ENCODE measurements at places on chromosomes 2 and 18.

GRCh38 chr2:240288087-240288521, 147.4 kb upstream of the GPC1 start:
- no peak for DNase-seq
- no peaks in the 10 kb centered on the region for H3K36me3 ChIP-seq
- no peak overlapping the region for H3K27ac ChIP-seq

- no peaks in the 10 kb centered on the region for H3K36me3 ChIP-seq
- H3K4me3 ChIP-seq: no peak overlapping the region
- no peak for DNase-seq
- H3K27me3 ChIP-seq: peaks cover 1% of the 10 kb centered on the region
- no peaks in the 10 kb centered on the region for H3K4me1 ChIP-seq
- H3K27ac ChIP-seq: no peak overlapping the region
Measured at GRCh38 chr2:19818039-19818438, 83.7 kb downstream of the TTC32 start.

- H3K4me3 ChIP-seq: no peak overlapping the region
- no peak overlapping the region for H3K27ac ChIP-seq
- DNase-seq: no peak
- no peaks in the 10 kb centered on the region for H3K4me1 ChIP-seq
- no peaks in the 10 kb centered on the region for H3K36me3 ChIP-seq
Measured at GRCh38 chr2:33420726-33421125, 55.7 kb upstream of the RASGRP3 start.

GRCh38 chr18:70310560-70311320, 21.9 kb downstream of the SOCS6 start:
- H3K27me3 ChIP-seq: peaks cover 2% of the 10 kb centered on the region
- DNase-seq: no peak
- H3K27ac ChIP-seq: no peak overlapping the region

GRCh38 chr2:21452263-21452662, 328.5 kb downstream of the TDRD15 start:
- H3K4me1 ChIP-seq: no peaks in the 10 kb centered on the region
- DNase-seq: no peak
- H3K36me3 ChIP-seq: no peaks in the 10 kb centered on the region
- no peak overlapping the region for H3K27ac ChIP-seq

DNA sequence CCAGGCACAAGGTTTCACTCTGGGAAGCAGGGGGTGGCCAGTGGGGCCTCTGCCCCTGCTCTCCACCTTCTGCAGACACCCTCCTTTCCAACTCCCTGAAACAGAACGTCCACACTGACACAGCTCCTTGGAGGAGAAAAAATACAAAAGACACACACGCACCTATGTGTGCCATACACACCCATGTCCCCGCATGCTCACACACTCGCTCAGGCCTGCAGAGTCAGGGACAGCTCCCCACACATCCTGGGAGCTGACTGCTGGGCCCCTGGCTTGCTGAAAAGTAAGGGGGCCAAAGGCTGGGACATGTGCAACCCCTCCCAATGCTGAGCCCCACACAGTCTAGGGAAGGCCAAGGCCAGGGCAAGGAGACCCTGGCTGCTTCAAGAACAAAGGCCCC, 200.5 kb downstream of the TNS1 start:
- H3K4me1 ChIP-seq: peaks cover 6% of the 10 kb centered on the region
- DNase-seq: no peak
- H3K36me3 ChIP-seq: no peaks in the 10 kb centered on the region
- no peak overlapping the region for H3K4me3 ChIP-seq
- H3K27me3 ChIP-seq: no peaks in the 10 kb centered on the region

- no peak for DNase-seq
- no peak overlapping the region for H3K27ac ChIP-seq
- no peaks in the 10 kb centered on the region for H3K4me1 ChIP-seq
- H3K36me3 ChIP-seq: no peaks in the 10 kb centered on the region
Measured at GRCh38 chr2:177639262-177639914, 246.8 kb downstream of the AGPS start.

DNA sequence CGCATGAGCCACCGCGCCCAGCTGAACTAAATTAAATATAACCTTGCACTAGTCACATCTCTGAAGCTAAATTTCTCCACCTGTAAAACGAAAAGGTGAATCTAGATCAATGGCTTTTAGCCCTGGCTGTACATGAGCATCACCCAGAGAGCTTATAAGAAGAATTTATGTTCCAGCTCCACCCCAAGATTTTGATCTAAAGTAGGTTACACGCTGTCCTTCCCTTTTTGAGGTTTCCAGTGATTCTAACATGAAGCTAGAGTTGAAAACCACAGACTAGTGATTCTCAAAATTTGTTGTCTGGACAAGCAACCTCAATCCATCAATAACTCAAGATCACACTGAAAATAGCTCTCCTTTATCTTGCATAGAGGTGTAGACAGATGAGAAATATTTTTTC, 208.8 kb upstream of the CRIM1 start:
- no peak overlapping the region for H3K4me3 ChIP-seq
- H3K27ac ChIP-seq: no peak overlapping the region
- DNase-seq: no peak
- peaks cover 1% of the 10 kb centered on the region for H3K27me3 ChIP-seq
- H3K36me3 ChIP-seq: no peaks in the 10 kb centered on the region

GRCh38 chr2:47043142-47043890, 111.8 kb downstream of the STPG4 start:
- H3K27ac ChIP-seq: no peak overlapping the region
- DNase-seq: no peak
- H3K27me3 ChIP-seq: no peaks in the 10 kb centered on the region
- H3K4me1 ChIP-seq: peaks cover 13% of the 10 kb centered on the region

- H3K36me3 ChIP-seq: no peaks in the 10 kb centered on the region
- H3K4me3 ChIP-seq: no peak overlapping the region
- no peak for DNase-seq
Measured at GRCh38 chr2:147550995-147551731, 293.7 kb upstream of the ACVR2A start.

DNA sequence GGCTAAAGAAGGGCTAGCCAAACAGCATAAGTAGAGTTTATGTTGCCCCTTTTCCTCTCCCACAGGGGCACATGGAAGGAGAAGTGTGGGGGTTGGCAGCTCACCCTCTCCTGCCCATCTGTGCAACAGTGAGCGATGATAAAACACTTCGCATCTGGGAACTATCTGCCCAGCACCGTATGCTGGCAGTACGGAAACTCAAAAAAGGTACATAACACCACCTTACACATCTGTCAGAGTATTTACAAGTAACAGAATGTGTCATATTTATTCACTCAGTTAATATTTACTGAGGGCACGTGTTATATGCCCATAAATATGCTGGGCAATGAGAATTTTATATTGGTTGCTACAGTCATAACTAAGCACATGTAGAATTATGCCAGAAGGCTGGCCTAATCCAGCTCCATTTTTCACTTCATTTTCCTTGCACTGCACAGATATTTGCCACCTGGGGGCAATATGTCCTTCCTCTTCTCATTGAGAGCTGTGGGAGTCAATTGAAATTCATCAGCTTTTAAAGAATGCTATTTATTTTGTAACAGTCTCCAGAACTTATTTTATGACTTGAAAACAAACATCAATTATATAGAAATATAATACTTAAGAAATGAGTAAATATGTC, 150.6 kb downstream of the RTN4 start:
- peaks cover 25% of the 10 kb centered on the region for H3K4me1 ChIP-seq
- no peaks in the 10 kb centered on the region for H3K36me3 ChIP-seq
- DNase-seq: no peak

DNA sequence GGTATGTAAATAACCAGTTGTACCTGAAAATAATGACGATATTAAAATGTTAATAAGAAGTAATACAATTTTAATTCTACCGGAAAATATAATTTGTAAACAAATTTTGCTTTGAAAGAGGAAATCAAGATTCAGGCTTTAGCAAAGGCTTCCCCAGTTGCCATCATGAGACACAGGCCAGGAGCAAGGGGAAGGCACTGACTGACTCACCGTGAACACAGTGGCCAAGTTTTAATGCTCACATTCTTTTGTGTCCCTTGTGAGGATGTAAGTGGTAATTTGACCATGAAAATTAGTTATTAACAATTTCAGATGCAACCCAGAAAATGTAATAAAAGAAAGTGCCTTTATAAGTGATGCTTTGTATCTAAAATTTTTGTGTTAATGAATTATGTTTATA, 164.1 kb downstream of the GREB1L start:
- peaks cover 2% of the 10 kb centered on the region for H3K27me3 ChIP-seq
- no peak for DNase-seq
- no peak overlapping the region for H3K27ac ChIP-seq
- H3K4me1 ChIP-seq: no peaks in the 10 kb centered on the region
- no peak overlapping the region for H3K4me3 ChIP-seq
- H3K36me3 ChIP-seq: no peaks in the 10 kb centered on the region

GRCh38 chr2:60474301-60474700, 79.2 kb downstream of the BCL11A start:
- no peak overlapping the region for H3K4me3 ChIP-seq
- no peak overlapping the region for H3K27ac ChIP-seq
- H3K36me3 ChIP-seq: no peaks in the 10 kb centered on the region
- H3K4me1 ChIP-seq: peaks cover 2% of the 10 kb centered on the region

GRCh38 chr2:146806364-146807005, 1038.3 kb upstream of the ACVR2A start:
- no peak overlapping the region for H3K4me3 ChIP-seq
- H3K27me3 ChIP-seq: no peaks in the 10 kb centered on the region
- H3K27ac ChIP-seq: no peak overlapping the region
- no peaks in the 10 kb centered on the region for H3K4me1 ChIP-seq

GRCh38 chr2:164593959-164594358, 27.3 kb downstream of the GRB14 start:
- no peak overlapping the region for H3K27ac ChIP-seq
- H3K36me3 ChIP-seq: no peaks in the 10 kb centered on the region
- H3K4me3 ChIP-seq: no peak overlapping the region
- no peak for DNase-seq
- H3K27me3 ChIP-seq: peaks cover 2% of the 10 kb centered on the region

GRCh38 chr2:197159661-197160211, 150.8 kb downstream of the ANKRD44 start:
- peak overlapping the region; percentile 94 for H3K27ac ChIP-seq
- no peaks in the 10 kb centered on the region for H3K27me3 ChIP-seq
- no peak for DNase-seq
- peaks cover 36% of the 10 kb centered on the region for H3K36me3 ChIP-seq
- H3K4me3 ChIP-seq: peak overlapping the region; percentile 52

- H3K27me3 ChIP-seq: peaks cover 12% of the 10 kb centered on the region
- H3K4me1 ChIP-seq: no peaks in the 10 kb centered on the region
- no peak for DNase-seq
- H3K27ac ChIP-seq: no peak overlapping the region
- H3K36me3 ChIP-seq: no peaks in the 10 kb centered on the region
Measured at GRCh38 chr18:77702686-77703085, 453.0 kb downstream of the GALR1 start.

- H3K36me3 ChIP-seq: no peaks in the 10 kb centered on the region
- no peak overlapping the region for H3K27ac ChIP-seq
- no peak overlapping the region for H3K4me3 ChIP-seq
- H3K27me3 ChIP-seq: peaks cover 4% of the 10 kb centered on the region
- no peaks in the 10 kb centered on the region for H3K4me1 ChIP-seq
- DNase-seq: no peak
Measured at GRCh38 chr18:77733292-77733903, 483.8 kb downstream of the GALR1 start.

- H3K27me3 ChIP-seq: no peaks in the 10 kb centered on the region
- H3K4me3 ChIP-seq: no peak overlapping the region
- H3K4me1 ChIP-seq: peaks cover 32% of the 10 kb centered on the region
- H3K36me3 ChIP-seq: no peaks in the 10 kb centered on the region
- no peak overlapping the region for H3K27ac ChIP-seq
Measured at GRCh38 chr2:100639588-100640390, 77.0 kb downstream of the PDCL3 start.

DNA sequence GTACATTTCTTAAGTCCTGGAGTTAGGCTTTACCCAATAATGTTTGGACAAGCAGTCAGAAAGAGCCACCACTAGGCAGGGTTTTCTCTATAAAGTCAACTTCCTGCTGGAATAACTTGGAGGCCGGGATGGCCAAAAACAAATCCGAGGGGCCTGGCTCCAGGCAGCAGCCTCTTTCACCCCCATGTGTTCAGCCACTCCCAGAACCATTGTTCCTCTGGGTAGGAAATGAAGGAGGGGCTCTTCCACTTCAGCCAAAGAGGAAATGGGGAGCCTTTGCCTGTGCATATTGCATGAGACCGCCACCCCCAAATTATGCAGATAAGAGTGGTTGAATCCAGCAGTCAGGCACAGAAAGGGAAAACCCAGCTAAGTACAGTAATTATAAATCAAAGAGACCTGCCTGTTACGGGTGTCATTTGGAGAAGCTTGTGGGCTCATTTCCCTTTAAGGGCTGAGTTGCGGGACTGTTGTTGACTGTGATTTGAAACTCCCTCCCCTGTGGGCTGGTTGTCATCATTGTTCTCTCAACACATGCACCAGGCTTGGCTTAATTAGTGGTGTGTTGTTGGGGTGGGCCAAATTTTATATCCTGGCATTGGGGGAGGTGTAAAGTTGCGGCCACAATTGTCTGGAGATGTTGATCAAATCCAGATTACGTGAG, 212.8 kb upstream of the SOX11 start:
- peaks cover 15% of the 10 kb centered on the region for H3K27me3 ChIP-seq
- H3K27ac ChIP-seq: no peak overlapping the region
- no peaks in the 10 kb centered on the region for H3K36me3 ChIP-seq
- no peaks in the 10 kb centered on the region for H3K4me1 ChIP-seq
- no peak overlapping the region for H3K4me3 ChIP-seq

- no peaks in the 10 kb centered on the region for H3K27me3 ChIP-seq
- DNase-seq: no peak
- H3K36me3 ChIP-seq: no peaks in the 10 kb centered on the region
- no peaks in the 10 kb centered on the region for H3K4me1 ChIP-seq
Measured at GRCh38 chr2:23020659-23021058, 364.3 kb upstream of the KLHL29 start.

- no peaks in the 10 kb centered on the region for H3K27me3 ChIP-seq
- peak overlapping the region; percentile 84 for H3K27ac ChIP-seq
- peaks cover 7% of the 10 kb centered on the region for H3K36me3 ChIP-seq
- DNase-seq: no peak
- H3K4me1 ChIP-seq: peaks cover 31% of the 10 kb centered on the region
Measured at GRCh38 chr2:102736110-102736409, 25.8 kb upstream of the TMEM182 start.

GRCh38 chr2:10504994-10505820, 57.1 kb upstream of the ODC1 start:
- H3K27ac ChIP-seq: no peak overlapping the region
- no peaks in the 10 kb centered on the region for H3K36me3 ChIP-seq
- no peak overlapping the region for H3K4me3 ChIP-seq
- H3K4me1 ChIP-seq: no peaks in the 10 kb centered on the region

Measured in activated naive CD8-positive, alpha-beta T cell treated with anti-CD3 and anti-CD28 coated beads, Interleukin-2, amount 50 U/mL, for 24 hours (primary cell).